Right ventricle myocardium superior (tissue), 1 donor: ENCODE measurements at places on chromosomes 6 and 20. TPM values are rescaled to one million over a fixed set of nuclear protein-coding genes. Genes with fewer than 3 reads are reported as not detected.

Gene SIRPG
- total RNA-seq, result not detected

Gene OPRM1
- total RNA-seq, result not detected

Gene APCDD1L
- 0.54 TPM for total RNA-seq

GRCh38 chr20:14441201-14441600 is 103.8 kb upstream of the FLRT3 start:
- no peak for DNase-seq

DNA sequence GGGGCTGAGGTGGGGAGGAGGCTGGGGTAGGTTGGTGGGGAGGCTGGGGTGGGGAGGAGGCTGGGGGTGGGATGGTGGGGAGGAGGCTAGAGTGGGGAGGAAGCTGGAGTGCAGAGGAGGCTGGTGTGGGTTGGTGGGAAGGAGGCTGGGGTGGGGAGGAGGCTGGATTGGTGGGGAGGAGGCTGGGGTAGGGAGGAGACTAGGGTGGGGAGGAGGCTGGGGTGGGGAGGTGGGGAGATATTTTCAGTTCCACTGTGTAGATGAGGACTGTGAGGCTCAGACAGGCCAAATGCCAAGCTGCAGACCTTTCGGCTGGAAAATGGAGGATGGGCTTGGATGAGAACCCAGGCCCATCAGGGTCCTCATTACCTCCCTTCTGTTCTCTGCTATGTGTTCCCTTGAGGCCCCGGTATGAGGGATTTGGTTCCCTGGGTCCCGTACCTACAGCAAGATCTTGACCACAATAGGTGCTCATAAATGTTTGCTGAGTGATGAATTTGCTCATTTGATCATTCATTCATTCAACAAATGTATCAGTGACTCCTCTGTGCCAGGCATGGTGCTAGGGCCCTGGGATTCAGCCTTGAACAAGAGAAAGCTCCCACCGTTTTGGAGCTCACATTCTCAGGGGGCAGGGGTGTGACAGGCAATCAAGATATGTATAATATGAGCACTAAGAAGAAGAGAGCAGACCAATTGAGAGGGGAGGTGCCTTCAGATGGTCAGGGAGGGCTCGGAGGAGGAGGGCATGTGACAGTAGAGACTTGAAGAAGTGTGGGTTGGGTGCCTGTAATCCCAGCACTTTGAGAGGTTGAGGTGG is 36.1 kb upstream of the NOL4L start:
- no peak for DNase-seq

GRCh38 chr20:10649797-10650160 is 24.0 kb downstream of the JAG1 start:
- DNase-seq, result no peak

- DNase-seq, result no peak
Measured at GRCh38 chr6:24864343-24864742, 65.6 kb upstream of the ARMH2 start.
